ENCODE measurements at places on chromosomes 7 and 10.

- DNase-seq: no peak
Measured at GRCh38 chr7:74481458-74482196, 27.9 kb downstream of the GTF2IRD1 start.

DNA sequence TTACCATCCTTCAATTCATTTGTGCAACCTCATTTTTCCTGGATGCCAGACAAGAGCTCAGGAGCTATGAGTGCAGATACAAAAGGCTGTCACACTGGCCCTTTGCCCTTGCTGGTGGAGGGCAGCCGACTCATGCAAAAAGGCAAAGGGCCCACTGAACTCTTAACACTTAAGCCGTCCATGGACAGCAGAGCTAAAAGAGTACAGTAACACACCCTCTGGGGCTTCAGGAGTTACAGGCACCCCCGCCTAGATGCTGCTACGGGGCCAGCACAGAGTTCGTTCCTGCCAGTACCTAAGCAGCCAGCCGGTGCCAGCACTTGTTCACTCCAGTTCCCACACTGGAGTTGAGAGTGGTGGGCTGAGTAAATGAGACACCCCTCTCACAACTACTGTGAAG, 69.9 kb upstream of the MRLN start:
- no peak for DNase-seq

GRCh38 chr10:34780818-34781380, 34.2 kb downstream of the PARD3 start:
- peak; percentile 58 for DNase-seq

DNA sequence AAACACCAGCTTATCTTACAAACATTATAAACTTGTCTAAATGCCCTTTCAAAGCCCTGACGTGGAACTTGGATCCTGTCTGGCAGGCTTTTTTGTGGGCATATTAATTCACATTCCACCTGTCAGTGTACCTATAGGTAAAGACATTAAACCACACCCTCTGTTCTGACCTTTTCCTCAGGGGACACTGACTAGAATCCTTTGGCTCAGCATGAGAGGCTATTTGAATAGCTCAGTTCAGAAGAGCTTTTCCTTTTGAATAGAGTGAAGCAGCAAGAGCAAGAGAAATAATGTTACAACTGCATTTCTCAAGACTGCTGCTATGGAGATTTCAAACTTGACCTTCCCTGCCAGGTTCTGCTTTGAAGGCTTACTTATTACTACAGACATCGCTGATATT, 76.9 kb downstream of the CYP51A1 start:
- no peak for DNase-seq

DNA sequence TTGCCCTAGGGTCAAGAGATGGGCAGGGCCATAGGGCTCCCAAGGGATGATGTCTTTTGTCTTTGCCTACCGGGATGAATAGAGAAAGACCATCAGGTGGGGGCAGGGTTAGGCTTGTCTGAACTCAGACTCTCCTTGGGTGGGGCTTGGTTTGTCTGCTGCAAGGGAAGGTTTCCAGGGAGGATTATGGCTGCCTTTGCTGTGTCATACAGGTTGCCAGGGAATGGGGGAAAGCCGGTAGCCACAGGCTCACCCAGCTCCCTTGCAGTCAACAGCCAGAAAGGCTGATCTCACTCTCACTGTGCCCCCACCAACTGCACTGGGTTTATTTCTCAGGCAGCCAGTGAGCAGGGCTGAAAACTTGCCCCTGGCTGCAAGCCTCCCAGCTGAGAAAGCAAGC, 253.2 kb downstream of the POLR1F start:
- DNase-seq: no peak

GRCh38 chr7:49418963-49419362, 354.5 kb upstream of the VWC2 start:
- no peak for DNase-seq

GRCh38 chr7:73565675-73566340, 8.3 kb upstream of the BCL7B start:
- DNase-seq: no peak

DNA sequence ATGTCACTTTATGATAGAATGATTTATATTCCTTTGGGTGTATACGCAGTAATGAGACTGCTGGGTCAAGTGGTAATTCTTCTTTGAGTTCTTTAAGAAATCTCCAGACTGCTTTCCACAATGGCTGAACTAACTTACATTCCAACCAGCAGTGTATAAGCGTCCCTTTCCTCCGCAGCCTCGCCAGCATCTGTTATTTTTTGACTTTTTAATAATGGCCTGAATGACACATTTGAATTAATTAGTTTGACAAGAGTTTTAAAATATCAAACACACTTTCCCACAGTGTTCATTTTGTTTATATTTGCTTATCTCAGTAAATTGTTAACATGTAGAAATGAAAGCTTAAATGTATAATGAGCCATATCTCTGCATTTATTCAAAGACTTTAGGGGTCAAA, 116.8 kb downstream of the TES start:
- DNase-seq: no peak

DNA sequence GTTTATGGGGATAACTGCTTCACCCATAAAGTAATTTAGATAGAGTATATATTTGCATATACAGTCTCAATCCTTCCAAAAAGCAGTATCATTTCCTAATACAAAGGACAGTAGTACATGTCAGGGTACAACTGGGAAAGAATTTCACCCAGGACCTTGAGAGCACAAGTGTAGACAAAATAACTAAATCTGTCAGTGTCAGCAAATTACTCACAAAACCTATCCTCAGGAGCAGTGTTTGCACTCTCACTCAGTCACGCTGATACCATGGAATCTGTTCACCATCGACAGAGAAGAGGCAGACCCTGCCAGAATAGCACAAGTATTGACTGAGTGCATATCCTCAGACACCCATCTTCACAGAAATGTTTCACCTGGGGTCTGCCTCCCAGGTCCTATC, 554.7 kb upstream of the PHF14 start:
- DNase-seq: no peak

DNA sequence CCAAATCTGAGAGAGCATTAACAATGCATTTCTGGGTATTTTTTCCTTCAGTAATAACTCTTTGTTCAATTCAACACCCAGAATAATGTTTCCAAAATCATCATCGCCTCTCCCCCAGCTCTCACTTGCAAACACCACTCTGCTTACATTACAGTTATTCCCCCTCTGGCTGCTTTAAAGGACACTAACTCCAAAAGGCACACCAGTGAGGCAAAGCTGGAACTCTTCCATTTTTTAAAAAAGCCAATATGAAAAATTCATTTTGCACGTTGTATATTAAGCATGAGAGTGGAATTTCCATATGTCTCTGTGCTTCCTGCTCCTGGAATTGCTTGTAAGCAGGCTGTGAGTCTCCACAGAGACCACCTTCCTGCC, 91.3 kb upstream of the C1QL3 start:
- no peak for DNase-seq

- DNase-seq: peak; percentile 14
Measured at GRCh38 chr10:70234668-70235447, 1.6 kb upstream of the PPA1 start.

GRCh38 chr10:16565604-16566003, 43.9 kb upstream of the C1QL3 start:
- DNase-seq: no peak

DNA sequence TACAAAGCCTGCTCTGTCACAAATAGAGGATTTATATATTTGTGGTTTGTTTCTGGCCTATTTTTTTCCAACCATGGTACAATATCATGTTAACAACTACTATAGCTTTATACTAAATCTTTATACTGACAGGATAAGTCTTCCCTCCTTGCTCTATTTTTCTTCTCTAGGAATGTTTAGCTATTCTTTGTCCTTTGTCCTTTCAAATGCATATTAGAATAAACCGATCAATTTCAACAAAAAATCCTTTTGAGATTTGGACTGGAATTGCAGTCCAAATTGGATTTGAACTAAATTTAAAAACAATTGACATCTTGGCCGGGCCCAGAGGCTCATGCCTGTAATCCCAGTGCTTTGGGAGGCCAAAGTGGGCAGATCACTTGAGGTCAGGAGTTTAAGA, 39.2 kb upstream of the CTTNBP2 start:
- no peak for DNase-seq

- no peak for DNase-seq
Measured at GRCh38 chr7:47142169-47142866, 439.6 kb downstream of the TNS3 start.

GRCh38 chr10:97788552-97789442, 17.0 kb upstream of the SFRP5 start:
- no peak for DNase-seq

GRCh38 chr10:682931-683447, 6.5 kb downstream of the DIP2C start:
- DNase-seq: no peak

DNA sequence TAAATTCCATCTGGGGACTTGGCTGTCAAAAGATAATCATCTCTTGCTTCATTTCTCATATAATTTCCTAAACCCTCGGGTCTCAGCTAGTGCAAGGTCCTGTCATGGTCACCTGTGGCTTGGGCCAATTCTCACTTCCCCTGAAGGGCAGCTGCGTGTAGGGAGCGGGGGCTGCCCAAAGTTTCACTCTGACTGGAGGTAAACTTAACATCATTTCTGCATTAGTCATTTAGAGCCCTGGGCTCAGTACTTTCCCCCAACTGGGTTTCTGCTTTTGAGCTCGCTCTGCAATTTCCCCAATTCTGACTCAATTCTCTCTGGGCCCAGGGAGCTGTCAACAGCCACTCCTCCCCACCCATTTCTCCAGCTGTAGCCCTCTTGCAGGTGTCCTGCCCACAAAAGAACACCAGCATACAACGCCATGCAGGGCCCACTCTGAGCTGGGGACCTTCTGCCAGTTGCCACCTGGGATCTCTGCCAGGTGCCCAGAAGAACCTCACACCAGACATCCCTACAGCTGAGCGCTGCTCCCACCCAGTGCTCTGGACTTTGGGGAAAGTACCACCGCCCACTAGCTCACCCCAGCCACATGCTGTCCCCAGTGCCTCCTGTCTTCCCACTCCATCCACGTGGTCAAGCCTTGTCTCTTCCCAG, 37.9 kb downstream of the VOPP1 start:
- no peak for DNase-seq

GRCh38 chr7:44224080-44224973, 23.5 kb downstream of the YKT6 start:
- no peak for DNase-seq

- no peak for DNase-seq
Measured at GRCh38 chr10:103620352-103620740, 126.8 kb downstream of the NEURL1 start.

GRCh38 chr10:3433988-3434387, 261.4 kb upstream of the PITRM1 start:
- DNase-seq: no peak

GRCh38 chr7:103680161-103681144, 234.4 kb upstream of the SLC26A5 start:
- no peak for DNase-seq

DNA sequence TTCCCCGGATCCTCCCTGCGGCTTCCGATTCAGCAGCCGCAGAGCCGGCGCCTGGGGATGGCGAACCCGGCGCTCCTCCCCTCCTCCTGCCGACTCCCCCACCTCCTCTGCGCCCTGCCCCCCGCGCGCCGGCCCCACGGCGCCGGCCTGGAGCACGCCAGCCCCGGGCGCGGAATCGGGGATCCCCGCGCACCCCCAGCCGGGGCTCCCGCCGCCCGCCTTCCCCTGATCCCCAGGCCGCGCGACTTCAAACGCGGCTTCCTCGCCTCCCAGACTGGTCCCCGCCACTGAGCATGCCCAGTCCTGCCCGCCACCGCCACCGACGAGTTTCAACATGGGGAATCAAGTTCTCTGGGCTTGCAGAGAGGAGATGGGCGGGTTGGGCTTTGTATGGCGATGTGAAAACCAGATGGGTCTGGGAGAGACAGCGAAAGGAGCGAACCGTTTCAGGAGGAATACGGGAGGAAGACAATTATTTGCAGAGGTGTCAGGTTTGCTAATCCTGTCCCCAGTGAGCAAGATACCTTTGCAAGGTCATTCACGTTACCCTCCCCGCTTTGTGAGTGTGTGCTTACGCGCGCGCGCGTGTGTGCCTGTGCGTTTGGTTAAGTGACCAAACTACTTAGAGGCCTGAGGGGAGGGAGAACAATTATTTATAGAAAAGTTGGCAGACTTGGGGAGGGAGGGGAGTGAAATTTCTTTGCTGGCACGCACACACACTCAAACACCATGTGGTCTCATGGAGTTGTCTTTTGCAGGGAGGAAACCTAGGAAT, at the start of gene PANK1:
Gene PANK1 (minus strand): TSS at position 276 of the 775 bp plus-strand sequence. CDS start 351 bp downstream, outside the sequence.
- DNase-seq: no peak

GRCh38 chr7:37112218-37112617, 336.4 kb downstream of the ELMO1 start:
- no peak for DNase-seq

- DNase-seq: no peak
Measured at GRCh38 chr10:77591238-77591880, 46.2 kb downstream of the KCNMA1 start.

GRCh38 chr7:2022737-2023250, 210.0 kb downstream of the MAD1L1 start:
- no peak for DNase-seq

DNA sequence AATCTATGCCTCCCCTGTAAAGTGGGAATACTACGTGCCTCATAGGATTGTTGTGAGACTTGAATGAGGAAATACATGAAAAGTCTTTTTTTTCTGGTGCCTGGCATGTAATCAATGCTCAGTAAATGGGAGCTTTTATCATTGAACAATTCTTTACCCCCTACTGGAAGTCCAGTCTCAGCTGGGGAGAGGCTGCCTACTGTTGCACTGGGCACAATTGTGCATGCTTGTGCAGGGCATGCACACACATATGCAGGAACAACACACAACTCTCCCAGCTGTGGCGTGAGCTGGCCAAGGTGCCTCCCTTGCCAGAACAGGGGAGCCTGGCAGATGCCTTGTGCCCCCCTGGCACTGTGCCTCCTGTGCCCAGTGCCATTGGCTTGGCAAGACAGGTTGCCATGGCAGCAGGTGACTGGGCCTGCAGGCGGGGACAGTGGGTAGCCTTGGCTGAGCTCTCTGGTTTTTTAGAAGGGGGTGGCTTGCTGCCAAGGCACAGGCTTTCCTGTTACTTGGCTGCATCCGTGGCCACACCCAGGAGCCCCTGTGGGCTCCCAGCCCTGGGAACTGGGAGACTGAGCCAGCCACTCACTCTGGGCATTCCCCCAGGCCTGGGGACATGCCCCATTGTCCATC, 16.1 kb upstream of the PALD1 start:
- DNase-seq: no peak

DNA sequence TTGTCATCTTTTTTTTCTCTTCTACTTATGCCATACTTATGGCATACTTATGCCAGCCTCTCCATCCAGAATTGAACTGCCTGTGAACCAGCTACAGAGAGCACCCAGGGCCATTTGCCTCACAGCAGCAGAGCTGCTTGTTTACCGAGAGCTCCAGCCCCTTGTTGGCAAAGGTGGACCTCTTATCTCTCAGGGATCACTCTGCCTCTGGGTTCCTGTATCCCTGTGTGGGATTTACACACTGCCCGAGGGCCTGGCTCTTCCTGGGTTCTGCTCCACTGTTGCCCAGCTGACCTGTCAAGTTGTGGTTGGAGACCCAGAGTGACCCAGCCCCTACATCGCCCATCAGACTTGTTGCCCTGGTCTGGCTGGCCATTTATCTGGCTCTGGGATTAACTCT, 22.3 kb downstream of the MRPS33 start:
- DNase-seq: no peak

GRCh38 chr7:130974794-130975193, 240.8 kb upstream of the KLF14 start:
- DNase-seq: no peak

Data from SK-N-MC (cell line).